ENCODE measurements at places on chromosomes 13 and 19. TPM values are rescaled to one million over a fixed set of nuclear protein-coding genes. Genes with fewer than 3 reads are reported as not detected.
A peak's percentile ranks its signal among the peaks of the same experiment; 100 is the strongest.

- DNase-seq: no peak
These were observed 44.3 kb downstream of the COLGALT1 start for GRCh38 chr19:17599780-17600179.

DNA sequence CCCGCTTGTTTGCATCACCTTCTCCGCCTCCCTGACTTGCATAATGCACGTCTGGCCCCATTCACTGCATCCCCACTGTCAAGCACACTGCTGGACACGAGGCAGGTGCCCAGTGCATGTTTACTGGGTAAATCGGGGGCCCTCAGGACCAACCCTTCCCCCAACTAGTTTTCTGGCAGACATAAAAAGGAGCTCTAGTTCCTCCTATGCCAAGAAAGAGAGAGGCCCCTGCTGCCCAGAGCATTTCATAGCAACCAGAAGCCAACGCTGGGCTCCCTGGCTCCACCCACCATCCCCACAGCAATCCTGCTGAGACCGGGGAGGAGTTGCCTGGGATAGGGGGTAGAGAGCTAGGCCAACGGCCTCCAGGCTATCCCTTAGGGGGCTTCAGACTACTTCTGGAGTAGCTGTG is 23.2 kb downstream of the ANKRD27 start:
- DNase-seq: no peak

GRCh38 chr13:60220072-60220471 is 56.3 kb upstream of the DIAPH3 start:
- DNase-seq: no peak

- peak; percentile 21 for DNase-seq
These were observed 74.7 kb downstream of the MZT1 start for GRCh38 chr13:72652681-72653080.

- DNase-seq: no peak
These were observed 33.2 kb upstream of the KATNAL1 start for GRCh38 chr13:30340331-30341250.

DNA sequence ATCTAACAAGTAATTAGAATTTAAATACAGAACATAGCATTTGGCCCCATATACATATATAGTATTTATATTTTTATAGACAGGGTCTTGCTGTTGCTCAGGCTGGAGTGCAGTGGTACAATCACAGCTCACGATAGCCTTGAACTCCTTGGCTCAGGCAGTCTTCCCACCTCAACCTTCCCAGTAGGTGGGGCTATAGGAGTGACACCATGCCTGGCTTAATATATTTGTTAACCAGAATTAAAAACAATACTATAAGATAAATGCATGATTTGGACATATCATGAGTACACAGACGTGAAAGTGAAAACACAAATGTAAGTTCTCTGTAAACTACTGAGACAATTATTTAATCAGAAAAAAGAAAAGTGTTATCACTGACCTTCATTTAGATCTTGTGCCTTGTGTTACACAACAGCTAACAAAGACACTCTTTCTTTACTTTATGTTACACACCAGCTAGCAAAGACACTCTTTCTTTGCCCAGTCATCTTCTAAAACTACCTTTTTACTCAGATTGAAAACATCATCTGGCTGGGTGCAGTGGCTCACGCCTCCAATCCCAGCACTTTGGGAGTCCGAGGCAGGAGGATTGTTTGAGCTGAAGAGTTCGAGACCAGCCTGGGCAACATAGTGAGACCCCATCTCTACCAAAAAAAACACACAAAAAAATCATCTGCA is 22.6 kb downstream of the CARS2 start:
- no peak for DNase-seq

DNA sequence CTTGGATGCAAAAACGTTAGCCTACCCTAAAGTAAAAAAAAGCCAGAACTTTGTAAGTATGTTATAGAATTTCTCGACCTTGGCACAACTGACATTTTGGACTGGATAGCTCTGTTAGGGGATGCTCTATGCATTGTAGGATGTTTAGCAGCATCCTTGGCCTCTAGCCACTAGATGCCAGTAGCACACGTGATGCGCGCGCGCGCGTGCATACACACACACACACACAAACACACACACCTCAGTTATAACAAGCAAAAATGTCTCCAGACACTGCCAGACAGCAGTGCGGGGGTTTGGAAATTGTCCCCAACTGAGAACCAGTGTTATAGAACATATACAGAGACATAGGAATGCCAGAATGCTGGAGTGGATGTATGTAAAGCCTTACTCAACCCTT is 17.2 kb downstream of the ZNF226 start:
- DNase-seq: no peak

GRCh38 chr13:112970552-112971287 is 1.7 kb downstream of the MCF2L start:
- DNase-seq: no peak

DNA sequence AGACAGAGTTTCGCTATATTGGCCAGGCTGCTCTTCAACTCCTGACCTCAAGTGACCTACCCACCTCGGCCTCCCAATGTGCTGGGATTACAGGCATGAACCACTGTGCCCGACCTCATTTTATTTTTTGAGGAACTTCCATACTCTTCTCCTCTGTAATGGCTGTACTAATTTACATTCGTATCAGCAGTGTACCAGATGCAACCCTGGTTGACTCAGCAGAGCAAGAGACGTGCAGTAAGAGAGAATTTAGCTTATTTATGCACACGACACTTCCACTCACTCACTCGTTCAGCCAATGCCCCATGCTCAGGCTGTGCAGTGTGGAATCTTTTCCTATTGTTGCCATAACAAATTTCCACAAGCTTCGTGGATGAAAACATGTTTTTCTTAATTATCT is 6.9 kb downstream of the KIR3DL3 start:
- no peak for DNase-seq

DNA sequence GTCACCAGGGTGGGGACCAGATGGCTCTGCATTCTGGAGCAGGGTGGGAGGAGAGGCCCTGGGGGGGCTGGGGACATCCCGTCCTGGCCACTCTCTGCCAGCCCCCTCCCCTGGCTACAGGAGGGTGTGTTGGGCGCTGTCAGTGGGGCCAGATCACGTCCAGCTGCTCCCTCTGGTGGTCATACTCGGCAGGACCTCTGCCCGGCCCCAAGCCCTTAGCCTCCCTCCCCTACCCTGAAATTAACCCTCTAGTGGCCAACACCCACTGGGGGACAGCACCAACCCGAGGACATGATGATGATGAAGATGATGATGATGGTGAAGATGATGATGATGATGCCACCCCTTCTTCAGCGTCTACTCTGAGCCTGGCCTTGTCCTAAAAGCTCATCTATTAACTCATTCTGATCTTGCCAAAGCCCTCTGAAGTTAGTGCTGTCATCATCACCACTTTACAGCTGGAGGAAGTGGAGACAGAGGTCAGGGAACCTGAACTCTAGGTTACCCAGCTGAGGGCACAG is 590 bp upstream of the LGI4 start:
- DNase-seq: peak; percentile 63

GRCh38 chr13:110280985-110281688 is 25.8 kb downstream of the COL4A1 start:
- no peak for DNase-seq

- DNase-seq: no peak
These were observed 146.7 kb downstream of the ATP8A2 start for GRCh38 chr13:25518441-25518840.

DNA sequence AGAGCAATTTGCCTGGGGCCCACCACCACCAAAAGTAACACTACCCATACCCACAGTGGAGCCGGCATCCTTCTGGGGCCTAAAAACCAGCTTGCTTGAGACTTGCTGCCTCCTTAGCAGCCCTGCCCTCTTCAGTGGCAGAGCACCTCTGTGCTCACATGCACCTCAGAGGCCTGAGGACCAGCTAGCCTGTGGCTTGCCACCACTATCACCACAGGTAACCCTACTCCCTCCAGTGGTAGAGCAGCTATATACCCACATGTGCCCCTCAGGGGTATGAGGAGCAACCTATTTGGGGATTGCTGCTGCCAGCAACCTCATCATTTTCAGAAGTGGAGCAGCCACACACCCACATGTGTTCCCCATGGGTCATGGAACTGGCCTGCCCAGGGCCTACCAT is 111.4 kb upstream of the SPRY2 start:
- DNase-seq: no peak

- no peak for DNase-seq
These were observed 41.6 kb downstream of the IFT88 start for GRCh38 chr13:20608438-20609020.

- DNase-seq: no peak
These were observed 112.3 kb downstream of the LRCH1 start for GRCh38 chr13:46665248-46665632.

GRCh38 chr13:97135883-97136282 is 86.2 kb upstream of the MBNL2 start:
- no peak for DNase-seq

ATP4B gene
- not detected for total RNA-seq

ERICH6B gene
- not detected for total RNA-seq

TDRD12 gene
- 4.4 TPM for total RNA-seq

ZNF571 gene
- total RNA-seq: 0.84 TPM

VMAC gene
- total RNA-seq: 1.7 TPM

STOML3 gene
- total RNA-seq: not detected
